ENCODE measurements at places on chromosomes 7 and 10.

DNA sequence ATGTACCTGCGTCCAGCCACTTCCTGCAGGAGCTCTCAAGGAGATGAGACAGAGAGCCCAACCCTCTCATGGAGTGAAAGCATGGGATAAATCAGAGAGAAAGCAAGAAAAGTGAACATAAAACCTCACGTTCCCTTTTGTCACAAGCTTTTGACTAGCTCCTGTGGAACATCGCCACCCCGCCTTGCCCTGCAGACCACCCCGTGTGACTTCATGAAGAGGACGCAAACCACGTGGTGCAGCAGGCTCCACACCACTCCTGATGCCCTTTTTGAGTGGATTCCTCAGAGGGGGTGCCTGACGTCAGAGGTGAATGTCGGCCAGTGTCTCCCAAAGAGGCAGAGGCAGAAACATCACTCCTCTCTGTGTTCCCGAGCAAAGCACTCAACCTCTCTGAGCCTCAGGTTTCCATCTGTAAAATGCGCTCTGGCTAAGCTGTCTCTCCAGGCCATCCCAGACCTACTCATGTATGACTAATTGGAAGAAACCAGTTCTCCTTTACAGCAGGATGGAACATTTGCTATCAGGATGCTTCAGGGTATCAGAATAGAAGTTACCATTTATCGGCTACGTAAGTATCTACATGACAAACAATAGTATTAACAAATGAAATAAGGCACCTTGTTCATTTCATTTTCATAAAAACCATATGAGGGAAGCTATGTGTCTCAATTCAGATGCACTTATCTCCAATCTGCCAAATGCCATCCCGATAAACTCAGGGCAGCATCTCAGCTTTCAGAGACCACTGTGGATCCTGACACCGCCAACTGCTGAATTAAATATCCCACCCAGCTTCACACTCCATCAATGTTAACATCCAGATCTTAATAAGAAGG is 5.3 kb downstream of the ZNF488 start:
- no peak for DNase-seq

GRCh38 chr7:158310924-158311666 is 276.5 kb downstream of the PTPRN2 start:
- no peak for DNase-seq

DNA sequence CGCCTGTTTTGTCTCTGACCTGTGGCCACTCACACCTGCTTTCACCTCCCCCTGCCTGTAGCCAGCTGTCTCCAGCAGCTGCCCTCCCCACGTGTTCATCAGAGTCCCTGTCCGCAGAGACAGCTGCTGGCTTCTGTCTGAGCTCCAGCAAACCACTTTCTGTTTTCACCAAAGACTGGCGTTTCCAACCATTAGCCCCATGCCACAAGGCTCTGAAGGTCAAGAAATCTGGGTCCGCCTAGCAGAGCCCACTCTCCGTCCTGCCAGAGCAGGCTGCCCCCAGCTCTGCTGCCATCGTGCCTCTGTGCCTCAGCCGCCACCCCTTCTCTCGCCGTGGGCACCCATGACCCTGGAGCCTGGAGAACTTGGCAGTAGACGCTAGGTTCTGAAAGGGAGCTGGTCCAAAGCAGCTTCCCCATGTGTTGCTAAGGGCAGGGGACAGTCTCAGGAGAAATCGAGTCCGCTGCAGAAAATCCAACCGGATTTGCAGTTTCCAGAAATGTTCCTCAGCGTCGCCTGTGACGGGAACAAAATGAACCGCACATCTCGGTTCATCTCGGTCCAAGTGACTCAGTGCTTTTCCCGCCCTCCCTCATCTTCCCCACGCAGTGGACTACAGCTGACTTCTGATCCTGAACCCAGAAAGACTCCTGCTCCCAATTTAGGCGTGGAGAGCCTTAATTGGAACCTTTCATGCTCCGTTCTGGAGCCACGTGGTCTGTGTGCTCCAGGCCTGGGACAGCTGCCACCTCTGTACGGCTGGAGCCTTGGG is 28.0 kb downstream of the TMEM120A start:
- DNase-seq, result no peak

GRCh38 chr7:136495081-136495480 is 373.4 kb upstream of the CHRM2 start:
- DNase-seq, result no peak

DNA sequence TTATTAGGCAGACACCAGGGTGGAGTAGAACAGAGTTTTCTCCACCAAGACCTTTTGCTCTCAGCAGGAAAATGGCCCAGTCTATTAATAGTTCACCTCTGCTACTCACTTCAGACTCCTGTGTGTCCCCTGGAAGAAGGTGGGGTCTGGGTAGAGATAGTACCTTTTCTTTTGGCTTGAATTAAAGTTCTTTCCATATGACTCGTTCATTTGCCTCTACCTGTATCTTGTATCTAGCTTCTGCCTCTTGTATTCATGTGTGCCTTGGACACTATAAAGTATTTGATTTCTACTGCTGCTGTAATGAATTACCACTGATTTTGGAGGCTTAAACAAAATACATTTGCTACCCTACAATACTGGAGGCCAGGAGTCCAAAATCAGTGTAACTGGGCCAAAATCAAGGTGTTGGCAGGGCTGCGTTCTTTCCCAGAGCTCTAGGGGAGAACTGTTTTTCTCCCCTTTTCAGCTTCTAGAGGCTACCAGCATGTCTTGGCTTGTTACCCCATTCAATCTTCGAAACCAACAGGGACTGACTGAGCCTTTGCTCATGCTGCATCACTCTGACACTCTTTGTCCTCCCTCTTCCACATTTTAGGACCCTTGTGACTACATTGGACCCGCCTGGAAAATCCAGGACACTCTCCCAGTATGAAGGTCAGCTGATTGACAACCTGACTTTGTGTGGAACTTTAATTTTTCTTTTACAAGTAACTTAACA is 155.6 kb upstream of the PRSS58 start:
- no peak for DNase-seq

- DNase-seq, result no peak
Observed at GRCh38 chr10:75350791-75351190, 50.8 kb downstream of the ZNF503 start.

- peak; percentile 83 for DNase-seq
Observed at GRCh38 chr10:110843031-110843430, 28.7 kb upstream of the PDCD4 start.

DNA sequence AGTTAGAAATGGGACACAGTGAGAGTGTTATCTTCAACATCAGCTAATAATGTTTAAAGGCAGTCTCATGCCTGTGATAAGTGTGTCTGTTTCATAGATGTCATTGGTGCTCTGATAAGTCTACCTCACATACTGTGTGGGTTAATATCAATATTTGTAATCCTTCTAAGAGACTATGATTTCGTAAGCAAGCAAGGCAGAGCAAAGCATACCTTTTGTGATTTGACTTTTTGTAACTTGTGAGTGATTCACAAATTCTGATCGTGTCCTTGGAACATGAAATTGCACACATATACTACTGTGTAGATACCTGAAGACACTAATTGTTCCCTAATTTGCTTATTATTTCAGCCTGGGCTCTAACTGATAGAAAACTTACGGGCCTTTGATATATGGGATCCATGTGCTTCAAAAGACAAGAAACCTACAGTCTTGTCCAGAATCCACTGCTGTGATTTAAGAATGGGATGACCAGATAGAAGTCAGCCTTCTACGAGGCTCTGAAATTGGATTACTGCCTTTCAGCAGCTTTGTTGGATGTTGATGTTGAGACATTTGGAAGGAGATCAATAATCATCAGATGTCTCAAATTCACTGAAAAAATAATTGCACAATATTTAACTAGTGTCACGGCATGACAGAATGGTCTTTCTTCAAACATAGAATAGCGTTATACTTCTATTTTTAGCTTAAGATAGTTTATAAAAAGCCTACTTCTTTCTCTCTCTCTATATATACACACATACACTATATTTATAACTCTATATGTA is 63.2 kb upstream of the KLF6 start:
- no peak for DNase-seq

DNA sequence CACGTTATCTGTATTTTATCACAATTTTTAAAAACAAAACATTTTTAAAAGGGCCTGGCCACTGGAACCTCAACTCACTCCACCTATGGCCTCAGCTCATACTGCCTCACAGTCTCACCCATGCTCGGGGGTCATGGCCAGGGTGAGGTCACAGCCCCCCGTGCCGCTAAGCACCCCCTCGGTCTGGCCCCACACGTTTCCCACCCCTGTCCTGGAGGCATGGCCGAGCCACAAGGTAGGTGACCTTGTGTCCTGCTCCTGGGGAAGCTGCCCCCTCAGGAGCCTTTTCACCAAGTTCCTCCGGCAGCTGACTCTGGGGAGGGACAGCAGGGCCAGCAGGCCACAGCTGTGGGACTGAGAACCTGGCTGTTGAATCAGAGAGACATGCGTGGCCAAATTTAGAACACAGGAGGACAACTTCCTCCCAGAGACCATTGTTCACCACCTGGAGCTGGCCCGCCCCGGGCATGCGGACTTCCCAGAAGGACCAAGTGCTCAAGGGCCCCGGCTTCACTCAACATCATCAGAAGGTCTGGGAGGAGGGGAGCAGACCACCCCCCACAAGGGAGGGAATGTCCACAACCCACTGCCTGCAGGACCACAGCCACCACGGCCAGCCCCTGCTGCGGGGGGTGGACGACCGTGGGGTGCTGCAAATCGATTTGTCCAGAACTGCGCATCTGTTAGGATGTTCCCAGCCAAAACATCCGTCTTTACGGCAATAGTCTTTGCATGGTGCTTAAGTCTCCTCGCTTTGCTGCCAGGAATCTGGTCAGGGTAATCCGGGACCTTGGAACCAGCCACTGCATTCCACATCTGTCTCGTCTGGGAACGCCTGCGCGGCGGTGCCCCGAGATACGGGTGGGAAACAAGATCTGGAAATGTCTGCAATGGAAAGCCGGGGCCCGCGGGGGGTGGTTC is 48.6 kb upstream of the PDGFA start:
- DNase-seq, result no peak

DNA sequence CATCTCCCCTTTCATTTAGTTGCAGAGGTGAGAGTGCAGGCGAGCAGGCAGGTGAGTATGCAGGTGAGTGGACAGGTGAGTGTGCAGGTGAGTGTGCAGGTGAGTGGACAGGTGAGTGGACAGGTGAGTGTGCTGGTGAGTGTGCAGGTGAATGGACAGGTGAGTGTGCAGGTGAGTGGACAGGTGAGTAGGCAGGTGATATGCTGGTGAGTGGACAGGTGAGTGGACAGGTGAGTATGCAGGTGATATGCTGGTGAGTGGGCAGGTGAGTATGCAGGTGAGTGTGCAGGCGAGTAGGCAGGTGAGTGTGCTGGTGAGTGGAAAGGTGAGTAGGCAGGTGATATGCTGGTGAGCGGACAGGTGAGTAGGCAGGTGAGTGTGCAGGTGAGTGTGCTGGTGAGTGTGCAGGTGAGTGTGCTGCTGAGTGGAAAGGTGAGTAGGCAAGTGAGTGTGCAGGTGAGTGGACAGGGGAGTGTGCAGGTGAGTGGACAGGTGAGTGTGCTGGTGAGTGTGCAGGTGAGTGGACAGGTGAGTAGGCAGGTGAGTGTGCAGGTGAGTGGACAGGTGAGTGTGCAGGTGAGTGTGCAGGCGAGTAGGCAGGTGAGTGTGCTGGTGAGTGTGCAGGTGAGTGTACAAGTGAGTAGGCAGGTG is 165.6 kb downstream of the ADARB2 start:
- DNase-seq, result no peak

GRCh38 chr10:114396464-114396863 is 7.8 kb downstream of the AFAP1L2 start:
- DNase-seq, result no peak

- no peak for DNase-seq
Observed at GRCh38 chr10:106284802-106285587, 879.5 kb downstream of the SORCS1 start.

GRCh38 chr7:127935847-127936376 is 95.3 kb downstream of the LRRC4 start:
- no peak for DNase-seq

- DNase-seq, result no peak
Observed at GRCh38 chr10:103110407-103110806, 82.7 kb downstream of the NT5C2 start.

- no peak for DNase-seq
Observed at GRCh38 chr10:89151857-89152256, 55.3 kb downstream of the CH25H start.

- DNase-seq, result no peak
Observed at GRCh38 chr10:100043796-100044195, 34.0 kb upstream of the DNMBP start.

DNA sequence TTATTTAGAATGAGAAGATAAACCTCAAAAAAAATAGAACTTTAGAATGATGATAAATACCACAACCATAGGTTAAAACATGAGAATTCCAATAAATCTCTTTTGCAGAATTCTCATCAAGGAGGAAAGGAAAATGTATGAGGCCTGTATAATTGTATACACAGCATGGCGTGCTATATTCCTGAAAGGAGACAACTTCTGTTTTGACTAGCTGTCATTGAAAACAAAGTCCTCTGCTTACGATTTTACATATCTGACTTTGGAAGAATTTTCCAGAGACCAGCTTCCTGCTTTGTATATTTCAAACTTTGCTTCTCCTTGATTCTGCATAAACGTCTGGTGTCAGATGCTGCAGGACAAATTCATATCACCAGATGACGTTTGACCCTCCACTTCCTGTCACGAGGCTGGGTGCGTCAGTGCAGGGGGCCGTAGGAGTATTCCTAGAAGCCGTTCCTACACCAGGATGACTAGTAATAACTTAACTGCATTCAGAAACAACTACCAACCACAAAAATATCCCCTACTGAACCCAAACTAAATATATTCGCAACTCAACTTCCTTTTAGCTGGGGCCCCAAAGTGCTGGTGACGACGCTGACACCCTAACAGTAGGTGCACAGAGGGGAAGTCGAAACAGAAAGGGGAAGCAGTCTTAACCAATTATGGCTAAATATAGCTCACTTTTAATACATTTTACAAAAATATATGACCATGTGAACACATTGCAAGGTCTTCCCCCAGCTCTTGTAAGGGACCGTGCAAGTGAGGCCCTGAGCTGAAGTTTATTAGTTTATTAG is 178.6 kb upstream of the INHBA start:
- peak; percentile 68 for DNase-seq

DNA sequence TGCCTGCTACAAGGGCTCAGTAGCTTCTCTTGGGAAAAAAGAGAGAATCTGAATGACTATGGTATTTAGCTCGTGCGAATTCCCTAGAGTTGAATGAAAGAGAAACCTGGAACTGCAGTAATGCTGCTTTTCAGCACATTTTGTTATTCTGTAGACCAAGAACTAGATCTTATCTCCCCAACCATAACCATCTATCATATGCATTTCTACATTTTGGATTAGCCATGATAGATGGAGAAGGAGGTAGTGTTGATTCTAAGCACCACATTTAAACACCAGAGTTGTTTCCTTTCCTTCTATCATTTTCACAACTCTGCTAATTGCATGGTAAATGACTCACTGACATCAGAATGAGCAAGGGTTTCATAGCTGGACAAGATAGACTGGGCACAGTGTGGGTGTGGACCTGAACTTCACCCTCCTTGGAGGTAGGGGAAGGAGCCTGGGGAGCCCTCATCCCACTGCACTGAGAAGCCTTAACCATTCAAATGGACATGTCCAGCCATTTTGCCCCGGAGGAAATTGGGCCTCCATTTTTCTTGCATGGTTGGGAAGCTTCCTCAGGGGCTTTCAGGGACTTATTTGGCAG is 55.3 kb upstream of the BMPER start:
- no peak for DNase-seq
